Stimulated activated CD8-positive, alpha-beta memory T cell treated with anti-CD3 and anti-CD28 coated beads, Interleukin-4, amount 100 ng/mL, for 1 hour (primary cell): ENCODE measurements at places on chromosomes 6 and 20.

DNA sequence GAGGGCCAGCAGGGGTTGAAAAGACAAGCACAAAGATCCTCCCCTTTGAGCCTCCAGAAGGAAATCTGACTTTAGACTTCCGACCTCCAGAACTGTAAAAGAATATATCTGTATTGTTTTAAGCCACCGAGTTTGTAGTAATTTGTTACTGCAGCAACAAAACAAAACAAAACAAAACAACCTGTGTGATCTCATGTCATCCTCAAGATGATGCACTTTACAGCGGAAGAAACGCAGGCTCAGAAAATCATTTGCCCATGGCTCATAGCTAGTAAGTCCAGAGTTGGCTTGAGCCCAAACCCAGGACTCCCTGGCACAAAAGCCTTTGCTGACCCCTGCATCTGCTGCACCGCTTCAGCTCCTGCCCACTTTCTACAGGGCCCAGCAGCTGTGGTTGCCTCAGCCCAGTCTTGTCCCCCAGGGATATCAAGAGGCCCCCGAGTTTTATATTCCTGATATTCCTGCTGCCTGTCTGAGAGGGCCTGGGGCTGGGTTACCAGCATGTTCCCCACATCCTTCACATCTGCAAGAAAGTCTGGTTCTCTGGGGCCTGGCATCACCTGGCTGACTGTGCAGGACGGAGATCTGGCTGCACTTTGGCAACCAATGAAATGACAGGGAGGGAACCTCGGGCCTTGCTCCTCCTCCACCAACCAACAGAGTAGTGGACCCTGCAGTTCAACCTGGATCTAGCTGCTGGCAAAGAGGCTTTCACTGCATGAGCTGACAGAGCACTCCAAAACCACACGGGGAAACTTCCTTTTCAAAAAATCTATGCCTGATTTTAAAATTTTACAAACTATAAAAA, 56.9 kb downstream of the JPH2 start:
- no peak for DNase-seq

DNA sequence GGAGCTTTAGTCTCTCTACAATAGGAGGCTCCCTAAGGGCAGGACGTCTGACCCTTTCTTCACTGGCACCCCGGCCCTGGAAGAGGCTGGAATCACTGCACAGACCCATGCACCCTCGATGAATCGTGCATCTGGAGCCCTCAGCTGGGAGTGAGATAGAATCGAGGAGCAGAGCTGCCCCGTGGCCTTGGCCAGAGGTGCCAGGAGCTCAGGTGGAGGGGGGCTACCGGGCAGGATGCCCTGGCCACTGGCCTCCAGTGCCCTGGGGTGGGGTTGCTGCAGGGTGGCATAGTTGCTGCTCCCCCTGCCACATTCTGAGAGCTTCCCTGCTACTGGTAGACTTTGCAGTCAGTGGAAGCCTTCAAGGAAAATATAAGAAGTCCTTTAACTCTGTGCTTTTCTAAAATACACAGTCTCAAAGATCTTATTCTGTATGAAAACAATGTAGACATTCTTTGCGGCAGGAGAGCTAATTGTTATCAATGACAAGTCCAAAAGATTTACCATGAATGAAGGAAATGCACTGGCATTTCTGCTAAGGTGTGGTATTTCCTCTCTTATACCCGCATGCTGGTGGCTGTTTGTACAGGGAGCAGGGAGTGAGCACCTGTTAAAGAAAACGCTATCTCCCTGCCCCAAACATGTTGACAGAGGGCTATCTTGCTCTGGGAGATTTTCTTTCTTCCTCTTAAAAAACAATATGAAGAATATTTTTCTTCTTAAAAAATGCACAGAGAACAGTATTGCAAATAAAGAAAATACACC, 122.8 kb downstream of the C6orf118 start:
- no peak for DNase-seq

GRCh38 chr6:24385536-24386269, 17.0 kb upstream of the MRS2 start:
- DNase-seq: no peak

DNA sequence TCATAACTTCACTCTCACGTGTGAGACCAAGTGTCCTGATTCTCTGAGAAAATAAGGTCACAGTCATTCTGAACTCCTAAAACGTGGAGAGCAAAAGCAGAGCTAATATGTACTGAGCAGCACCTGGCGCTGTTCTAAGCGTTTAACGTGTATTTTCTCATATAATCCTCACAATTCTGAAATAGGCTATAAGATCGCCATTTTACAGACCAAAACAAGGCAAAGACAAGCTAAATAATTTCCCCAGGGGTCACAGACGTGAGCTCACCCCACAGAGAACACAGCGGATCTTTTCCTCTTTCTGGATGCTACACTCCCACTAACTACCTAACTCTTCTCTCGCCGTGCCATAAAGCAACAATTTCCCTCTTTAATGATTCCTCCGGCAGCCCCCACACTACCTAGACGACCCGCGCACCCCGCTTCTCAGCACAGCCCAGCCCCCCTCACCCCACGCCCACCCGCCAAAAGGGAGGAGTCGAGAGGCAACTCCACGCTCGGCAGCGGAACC, 636 bp downstream of the SUPT3H start:
- DNase-seq: peak; percentile 63

GRCh38 chr6:167974640-167975344, 22.7 kb upstream of the KIF25 start:
- no peak for DNase-seq

DNA sequence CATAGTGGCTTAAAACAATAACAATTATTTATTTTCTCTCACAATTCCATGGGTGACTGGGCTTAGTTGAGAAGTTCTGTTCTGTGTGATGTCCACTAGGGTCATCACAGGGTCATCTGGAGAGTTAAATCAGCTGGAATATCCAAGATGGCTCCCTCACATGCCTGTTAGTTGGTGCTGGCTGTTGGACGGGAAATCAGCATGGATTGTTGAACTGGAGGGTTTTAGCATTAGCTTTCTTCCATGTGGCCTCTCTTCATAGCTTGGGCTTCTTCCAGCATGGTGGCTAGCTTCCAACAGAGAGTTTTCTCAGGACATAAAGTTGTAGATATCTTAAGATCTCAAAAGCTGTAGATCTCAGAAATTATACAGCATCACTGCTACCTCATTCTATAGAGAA, 19.6 kb downstream of the MARCKS start:
- DNase-seq: no peak

DNA sequence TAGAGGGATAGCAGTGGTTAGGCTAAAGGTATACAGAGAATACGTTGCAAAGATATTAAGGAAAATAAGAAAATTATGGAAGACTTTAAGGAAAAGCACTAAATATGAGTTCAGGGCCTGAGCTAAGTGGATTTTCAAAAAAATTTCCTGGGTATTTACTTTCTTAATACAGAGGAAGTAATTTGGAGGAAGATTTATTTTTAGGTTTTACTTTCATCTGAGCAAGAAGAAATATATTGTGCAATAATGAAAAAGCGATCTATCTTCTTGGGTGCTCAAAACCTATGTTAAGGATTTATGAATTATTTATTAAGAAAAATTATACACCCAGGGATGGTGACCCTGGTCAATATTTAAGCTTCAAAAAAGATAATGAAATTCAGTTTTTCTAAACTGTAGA, 224.7 kb downstream of the PLCB1 start:
- DNase-seq: no peak

DNA sequence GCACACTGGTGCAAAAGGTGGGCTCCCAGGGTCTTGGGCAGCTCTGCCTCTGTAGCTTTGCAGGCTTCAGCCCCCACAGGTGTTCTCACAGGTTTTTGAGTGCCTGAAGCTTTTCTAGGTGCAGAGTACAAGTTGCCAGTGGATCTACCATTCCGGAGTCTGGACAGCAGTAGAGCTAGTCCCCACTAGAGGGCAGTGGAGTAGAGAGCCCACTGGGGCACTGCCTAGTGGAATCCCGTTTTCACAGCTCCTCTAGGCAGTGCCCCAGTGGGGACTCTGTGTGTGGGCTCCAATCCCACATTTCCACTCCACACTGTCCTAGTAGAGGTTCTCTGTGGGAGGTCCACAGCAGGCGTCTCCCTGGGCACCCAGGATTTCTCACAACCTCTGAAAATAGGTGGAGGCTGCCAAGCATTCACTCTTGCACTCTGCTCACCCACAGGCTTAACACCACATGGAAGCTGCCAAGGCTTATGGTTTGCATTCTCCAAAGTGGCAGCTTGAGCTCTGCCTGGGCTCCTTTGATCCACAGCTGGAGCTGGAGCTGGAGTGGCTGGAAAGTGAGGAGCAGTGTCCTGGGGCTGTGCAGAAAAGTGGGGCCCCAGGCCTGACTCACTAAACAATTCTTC, 86.3 kb upstream of the PROKR2 start:
- no peak for DNase-seq

DNA sequence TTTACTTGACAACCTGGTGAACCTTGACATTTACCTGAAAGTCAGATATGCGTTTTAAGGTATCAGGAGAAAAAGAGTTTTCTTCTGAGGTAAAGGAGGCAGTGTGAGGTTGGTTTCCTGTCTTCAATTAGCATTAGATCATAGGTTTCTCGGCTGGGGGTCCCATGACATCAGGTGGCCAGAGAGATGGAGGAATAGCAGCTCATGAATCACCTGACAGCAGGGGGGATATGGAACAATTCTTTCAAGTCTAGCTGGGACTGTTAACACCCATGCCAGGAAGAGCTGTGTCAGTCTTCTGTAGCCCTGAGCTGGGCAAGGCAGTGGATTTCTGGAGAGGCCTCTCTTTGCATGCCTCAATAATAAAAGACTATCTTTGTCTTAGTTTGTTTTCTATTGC, 108.0 kb upstream of the TMEM170B start:
- no peak for DNase-seq

DNA sequence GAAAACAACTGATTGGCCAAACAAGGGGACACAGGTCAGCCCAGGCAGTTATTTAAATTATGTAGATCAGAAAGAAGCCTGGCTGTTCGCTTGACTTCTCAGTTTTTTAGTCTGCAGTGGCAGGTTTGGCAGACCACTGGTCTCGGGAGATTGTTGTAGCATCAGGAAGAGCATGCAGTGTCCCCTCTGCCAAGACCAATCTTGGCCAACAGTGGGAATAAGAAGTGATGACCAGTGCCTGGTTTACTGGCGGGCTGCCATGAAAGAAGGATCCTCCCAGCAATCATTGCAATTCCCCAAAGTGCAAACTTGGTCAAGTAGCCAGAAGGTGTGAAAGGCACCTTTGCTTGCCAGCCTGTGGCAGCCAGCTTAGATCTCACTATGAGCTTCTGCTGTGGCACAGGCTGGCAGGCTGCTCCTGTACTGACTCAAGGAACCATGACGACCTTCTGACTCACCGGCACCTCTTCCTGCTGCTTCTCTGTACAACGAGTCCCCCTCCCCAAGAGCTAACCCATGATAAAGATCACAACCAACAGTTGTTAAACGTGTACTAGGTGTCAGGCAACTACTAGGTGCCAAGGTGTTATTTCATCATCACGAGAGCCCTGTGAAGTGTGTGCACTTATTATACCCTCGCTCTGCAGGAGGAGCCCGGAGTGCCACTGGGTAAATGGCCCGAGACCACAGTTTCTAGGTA, 76.8 kb upstream of the DUSP22 start:
- no peak for DNase-seq

DNA sequence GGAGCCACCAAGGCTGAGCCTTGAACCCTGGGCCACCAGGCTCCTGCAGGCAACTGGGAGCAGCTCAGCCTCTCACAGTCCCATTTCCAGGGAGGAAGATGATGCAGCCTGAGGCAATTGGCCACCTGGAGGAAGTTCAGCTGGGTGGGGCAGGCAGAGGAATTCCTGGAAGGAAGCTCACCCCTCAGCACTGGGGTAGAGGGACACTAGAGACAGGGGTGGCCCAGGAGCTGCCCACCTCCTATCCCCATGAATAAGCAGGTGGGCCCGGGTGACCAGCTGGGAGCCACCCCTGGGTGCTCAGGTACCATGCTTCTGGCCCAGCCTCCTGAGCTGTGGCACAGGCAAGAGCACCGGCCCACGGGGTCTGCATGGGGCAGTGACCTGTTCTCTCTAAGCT, 3.6 kb upstream of the HSPA12B start:
- no peak for DNase-seq

GRCh38 chr20:58843128-58843556, 7.6 kb downstream of the GNAS-AS1 start:
- no peak for DNase-seq

- peak; percentile 61 for DNase-seq
These were observed 7.1 kb upstream of the PSMG4 start for GRCh38 chr6:3251462-3252314.

GRCh38 chr20:55582498-55582897, 422.8 kb downstream of the CBLN4 start:
- DNase-seq: no peak

- DNase-seq: no peak
These were observed 5.5 kb upstream of the HDDC2 start for GRCh38 chr6:125307150-125307838.

GRCh38 chr20:22762576-22763256, 178.3 kb upstream of the FOXA2 start:
- DNase-seq: no peak

GRCh38 chr6:167238146-167238693, 52.9 kb upstream of the UNC93A start:
- no peak for DNase-seq

GRCh38 chr20:37745553-37745952, 51.7 kb downstream of the CTNNBL1 start:
- DNase-seq: no peak

DNA sequence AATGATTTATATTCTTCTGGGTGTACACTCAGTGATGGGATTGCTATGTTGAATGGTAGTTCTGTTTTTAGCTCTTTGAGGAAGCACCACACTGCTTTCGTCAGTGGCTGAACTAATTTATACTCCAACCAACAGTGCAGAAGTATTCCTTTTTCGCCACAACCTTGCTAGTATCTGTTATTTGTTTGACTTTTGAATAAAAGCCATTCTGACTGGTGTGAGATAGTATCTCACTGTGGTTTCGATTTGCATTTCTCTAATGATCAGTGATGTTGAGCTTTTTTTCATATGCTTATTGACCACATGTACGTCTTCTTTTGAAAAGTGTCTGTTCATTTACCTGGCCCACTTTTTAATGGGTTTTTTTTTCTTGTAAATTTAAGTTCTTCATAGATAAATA, 583.8 kb upstream of the ARID1B start:
- DNase-seq: no peak
